ENCODE measurements at places on chromosomes 6 and 20.

GRCh38 chr6:167699141-167699931, 127.4 kb upstream of the AFDN start:
- DNase-seq, result peak; percentile 29

DNA sequence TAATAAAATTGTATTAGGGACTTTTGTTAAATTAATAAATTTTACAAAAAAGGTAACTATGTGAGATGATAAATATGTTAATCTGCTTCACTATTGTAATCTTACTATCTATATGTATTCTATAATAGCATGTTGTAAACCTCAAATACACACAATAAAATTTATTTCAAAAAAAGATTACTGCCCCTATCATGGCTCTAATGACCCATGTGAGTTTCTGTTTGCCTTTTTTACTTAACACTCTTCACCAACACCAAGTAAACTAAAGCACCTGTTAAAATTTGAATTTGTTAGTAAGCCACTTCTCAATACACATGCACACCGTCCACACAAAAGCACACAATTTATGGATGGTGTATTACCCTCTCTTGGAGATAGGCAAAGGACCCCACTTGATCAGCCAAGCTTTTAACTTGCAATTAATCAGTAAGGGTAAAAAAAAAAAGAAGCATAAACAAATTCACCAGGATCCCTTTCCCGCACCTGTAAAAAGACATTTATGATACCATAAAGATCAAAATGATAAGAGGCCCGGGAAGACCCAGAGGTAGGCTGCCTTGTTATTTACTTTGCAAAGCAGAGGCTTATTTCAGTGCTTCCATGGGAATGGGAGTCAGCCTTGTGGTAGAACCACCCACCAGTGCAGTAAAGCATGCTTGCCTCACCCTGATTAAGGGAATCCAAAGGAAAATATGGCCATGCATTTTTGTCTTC, 28.6 kb upstream of the PKHD1 start:
- DNase-seq, result no peak

GRCh38 chr20:20174089-20174835, 121.9 kb downstream of the CFAP61 start:
- no peak for DNase-seq

GRCh38 chr20:23507346-23507745, 16.4 kb downstream of the CST8 start:
- no peak for DNase-seq

- no peak for DNase-seq
Observed at GRCh38 chr6:46909371-46909770, 12.4 kb downstream of the ADGRF5 start.

DNA sequence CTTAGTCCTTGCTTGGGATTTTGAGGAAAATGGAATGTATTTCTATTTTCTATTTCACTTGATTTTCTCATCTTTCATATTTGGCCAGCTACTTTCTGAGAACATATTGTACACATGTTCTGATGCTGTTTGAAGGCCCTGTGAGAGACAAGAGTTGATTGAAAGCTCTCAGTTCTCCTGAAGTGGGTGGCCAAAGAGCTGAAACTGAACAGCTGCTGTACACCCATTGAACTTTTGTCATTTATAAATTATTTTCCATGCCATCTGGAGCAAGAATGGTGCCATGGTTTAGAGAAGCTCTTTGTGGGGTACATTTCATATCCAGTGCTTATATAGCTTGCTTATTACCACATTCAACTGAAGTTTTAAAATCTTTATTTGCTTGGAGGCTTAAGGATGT, 298.3 kb downstream of the PRL start:
- no peak for DNase-seq

GRCh38 chr6:170445487-170445886, 107.6 kb downstream of the PSMB1 start:
- no peak for DNase-seq

DNA sequence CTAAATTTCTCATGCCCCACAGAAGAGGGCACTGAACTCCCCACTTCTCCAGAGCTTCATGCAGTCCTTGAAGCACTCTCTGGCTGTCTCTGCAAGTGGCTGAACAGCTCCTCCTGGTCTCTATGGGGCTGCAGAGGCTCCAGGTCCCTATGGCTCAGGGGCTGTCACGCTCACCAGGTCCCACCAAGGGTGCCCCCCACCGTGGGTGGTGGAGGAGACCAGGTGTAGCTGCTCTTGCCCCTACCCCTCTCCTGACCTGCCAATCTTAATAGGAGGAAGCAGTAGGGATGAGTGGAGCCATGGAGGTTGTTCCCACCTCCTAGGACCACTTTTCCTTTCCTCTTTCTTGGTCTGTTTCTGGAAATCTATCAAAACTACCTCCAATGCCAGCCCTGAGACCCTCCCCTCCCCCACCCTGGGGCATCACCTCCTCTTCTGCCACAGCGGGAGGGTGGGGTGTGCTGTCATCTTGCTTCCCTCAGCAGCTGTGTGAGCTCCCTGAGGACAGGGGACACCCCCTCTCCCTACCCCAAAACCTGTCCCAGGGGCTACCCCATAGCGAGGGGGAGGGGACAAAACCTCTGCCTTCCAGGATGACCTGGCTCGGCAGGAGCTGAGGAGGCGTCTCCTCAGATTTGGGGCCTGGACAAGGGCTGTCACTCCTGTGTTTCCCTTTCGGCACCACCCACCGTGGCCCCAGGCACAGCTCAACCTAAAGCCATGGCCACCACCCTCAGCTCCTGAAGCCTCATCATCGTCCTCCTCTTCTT, 12.0 kb upstream of the RAET1E start:
- DNase-seq, result no peak

DNA sequence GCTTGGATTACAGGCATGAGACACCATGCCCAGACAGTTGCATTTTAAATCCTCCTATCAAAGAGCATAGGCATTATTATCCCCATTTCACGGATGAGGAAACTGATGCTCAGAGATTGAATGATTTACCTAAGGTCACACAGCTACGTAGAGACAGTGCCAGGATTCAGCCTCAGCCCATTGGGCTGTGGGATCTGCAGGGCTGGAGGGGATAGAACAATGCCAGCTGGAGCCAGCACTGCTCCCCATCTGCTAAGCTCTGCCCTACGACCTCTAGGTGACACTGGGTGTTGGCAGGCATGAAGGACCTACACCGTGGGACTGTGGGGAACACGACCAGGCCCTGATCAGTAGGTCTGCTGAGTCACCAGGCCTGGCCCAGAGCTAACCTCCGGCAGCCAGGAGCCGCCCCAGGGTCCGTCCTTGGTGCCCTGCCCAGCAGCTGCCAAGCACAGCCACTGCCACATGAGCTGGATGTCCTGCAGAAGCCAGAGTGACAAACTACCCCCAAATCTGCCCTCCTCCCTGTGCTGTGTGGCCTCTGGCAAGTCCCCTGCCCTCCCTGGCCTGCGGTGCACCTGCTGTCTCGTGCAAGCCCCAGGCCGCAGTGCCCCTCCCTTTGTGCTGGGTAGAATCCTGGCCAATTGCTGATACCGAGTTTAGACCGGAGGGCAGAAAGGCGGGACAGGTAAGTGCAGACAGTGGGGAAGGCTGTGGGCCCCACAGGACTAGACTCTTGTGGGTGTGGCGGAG, 47.6 kb upstream of the PTGIS start:
- no peak for DNase-seq

GRCh38 chr6:38527371-38527770, 112.4 kb downstream of the BTBD9 start:
- no peak for DNase-seq

- DNase-seq, result no peak
Observed at GRCh38 chr6:88858455-88858854, 105.0 kb downstream of the RNGTT start.

DNA sequence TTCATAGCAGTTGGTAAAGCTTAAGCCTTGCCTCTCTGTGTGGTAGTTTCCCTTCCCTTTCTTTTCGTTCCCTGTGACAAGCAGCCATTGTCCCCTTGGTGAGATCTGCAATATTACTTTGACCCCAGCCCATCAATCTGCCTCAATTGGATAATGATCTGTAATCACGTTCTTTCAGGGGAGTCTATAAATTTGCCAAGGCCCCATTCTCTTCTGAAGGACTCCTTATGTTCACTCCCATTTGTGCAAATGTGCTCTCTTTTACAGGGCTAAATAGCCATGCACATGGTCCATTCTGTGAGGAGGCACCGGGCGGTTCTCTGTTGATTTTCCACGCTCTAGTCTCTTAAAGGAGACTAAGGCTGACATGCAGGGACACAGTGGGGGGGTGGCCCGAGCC, 660.4 kb upstream of the SLC35B3 start:
- DNase-seq, result no peak

DNA sequence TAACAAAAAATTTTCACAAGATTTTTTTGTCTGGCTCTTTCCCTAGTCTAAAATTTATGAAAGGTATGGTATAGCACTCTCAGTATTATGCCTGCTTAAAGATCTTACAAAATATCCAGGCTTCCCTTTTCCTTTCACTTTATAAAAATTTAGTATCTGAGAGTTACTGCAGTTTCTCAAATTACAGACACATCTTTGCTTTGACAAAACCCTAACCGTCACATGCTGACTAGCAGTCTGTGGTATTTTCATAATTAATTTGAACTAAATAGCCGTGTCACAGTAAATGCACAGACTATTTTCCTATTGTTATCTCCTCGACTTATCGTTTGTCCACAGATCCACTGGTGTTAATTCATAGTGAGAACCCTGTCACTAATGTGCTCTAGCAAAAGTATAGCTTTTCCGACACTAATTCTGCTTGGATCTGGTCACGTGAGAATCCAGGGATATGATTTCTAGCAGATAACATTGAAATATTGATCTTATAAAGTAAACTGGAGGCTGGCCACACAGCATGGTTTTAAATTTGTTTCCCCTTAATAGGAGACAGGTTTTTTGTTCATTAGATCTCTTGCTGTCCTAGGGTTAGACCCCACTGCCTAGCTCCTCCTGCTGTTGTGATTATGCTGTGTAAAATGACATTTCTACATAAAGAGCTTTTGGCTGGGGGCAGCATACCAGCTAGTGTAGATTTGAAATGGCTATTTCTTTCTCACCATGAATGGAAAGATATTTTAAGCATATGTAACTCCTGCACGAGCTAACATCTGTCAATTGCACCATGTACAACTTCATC, 340.6 kb upstream of the SASH1 start:
- DNase-seq, result no peak

- no peak for DNase-seq
Observed at GRCh38 chr6:168222115-168223043, 97.2 kb downstream of the DACT2 start.

GRCh38 chr6:106128981-106129781, 43.0 kb downstream of the PRDM1 start:
- DNase-seq, result no peak

DNA sequence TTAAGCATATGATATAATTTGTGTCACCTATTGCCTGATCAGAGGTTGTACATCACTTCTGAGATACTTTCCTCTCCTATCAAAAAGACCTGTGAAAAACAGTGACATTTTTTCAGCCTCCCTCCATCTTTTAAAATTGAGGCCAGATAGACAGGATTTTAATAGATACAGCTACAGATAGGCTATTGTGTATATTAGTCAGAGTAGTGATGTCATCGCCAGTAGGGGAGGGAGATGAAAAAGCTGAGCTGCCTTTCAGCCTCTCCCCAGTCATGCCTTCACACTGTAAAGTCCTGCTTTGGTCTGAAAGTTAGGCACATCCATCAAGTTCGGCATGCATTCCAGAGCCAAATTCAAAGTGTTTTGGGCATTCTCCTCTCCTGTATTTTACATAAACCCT, 7.9 kb upstream of the PABPC1L start:
- no peak for DNase-seq

GRCh38 chr20:43723735-43724134, 3.1 kb downstream of the GTSF1L start:
- no peak for DNase-seq

GRCh38 chr20:63343460-63344445, 17.4 kb downstream of the CHRNA4 start:
- no peak for DNase-seq

- no peak for DNase-seq
Observed at GRCh38 chr6:44432227-44432626, 44.7 kb downstream of the CDC5L start.

DNA sequence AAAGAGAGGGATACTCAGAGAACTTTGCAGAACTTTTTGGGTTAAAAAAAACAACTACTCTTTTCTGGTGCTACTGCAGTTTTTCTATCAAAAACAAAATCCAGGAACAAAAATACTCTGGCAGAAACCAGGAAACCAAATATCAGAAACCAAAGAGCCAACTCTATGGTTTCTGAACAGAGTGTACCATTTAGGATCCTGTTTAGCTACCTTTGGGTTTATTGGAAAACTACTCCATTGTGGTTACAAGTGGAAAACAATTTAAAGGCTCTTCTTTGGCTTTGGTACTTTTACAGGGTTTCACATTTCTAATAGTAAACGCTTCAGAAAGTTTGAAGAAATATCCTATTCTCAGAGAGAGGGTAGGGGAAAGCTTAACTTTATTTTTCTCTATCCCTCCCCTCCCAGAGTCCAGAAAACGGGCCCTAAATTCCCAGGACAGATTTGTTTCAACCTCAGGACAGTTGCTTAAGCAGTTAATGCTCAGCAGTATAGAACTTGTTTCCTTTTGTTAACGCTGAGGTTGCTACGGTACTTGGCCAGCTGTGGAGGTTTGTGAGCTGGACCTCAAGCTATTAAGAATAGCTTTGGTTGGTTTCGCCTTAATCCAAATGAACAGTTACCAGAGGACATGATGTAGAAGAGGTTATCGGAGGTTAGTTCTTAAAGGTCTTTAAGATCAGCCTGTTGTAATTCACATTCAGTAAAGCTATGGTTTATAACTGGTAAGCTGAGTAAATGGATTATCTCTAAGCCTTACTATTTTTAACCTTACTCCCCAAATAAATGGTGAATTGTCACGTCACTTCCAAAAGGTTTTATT, 47.9 kb downstream of the FOXO3 start:
- no peak for DNase-seq

DNA sequence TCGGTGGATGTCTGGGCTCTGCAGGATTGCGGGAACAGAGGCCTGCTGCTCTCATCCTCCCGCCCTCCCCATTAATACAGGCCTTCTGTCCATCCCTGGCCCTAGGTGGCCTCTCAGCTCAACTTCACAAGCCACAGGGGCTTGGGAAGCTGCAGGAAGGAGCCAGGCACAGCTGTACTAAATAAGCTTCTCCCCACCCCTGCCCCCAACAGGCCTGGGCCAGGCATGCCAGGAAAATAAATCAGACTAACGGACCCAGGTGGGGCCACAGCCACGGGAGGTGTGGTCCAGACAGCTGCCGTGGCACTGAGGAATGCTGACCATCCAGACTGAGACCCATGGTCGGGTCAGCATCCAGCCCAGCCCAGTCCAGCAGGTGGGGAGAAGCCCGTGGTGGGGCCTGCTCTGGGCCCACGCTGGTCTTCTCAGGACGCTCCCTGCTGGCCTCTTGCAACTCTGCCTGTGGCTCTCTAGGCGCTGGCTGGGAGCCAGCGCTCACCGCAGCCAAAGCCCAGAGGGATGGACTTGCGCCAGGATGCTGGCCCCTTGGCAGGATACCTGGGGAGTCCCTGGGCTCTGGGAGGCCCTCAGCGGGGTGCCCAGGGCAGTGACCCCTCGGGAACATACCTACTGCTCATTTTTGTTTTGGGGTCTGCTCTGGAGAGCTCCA, 8.6 kb upstream of the YTHDF1 start:
- no peak for DNase-seq

- DNase-seq, result no peak
Observed at GRCh38 chr6:32553037-32553742, 23.1 kb upstream of the HLA-DRB5 start.

All from activated CD8-positive, alpha-beta memory T cell treated with anti-CD3 and anti-CD28 coated beads for 4 hours (primary cell).